Pancreas (tissue), 10 donors: ENCODE measurements at places on chromosomes 5 and 9. TPM values are rescaled to one million over a fixed set of nuclear protein-coding genes. Genes with fewer than 3 reads are reported as not detected.

Gene MORN5
- polyA plus RNA-seq, result 0.45 TPM

Gene SLCO6A1
- not detected for polyA plus RNA-seq

Gene BRINP1
- polyA plus RNA-seq, result 0.04 TPM

Gene C9orf153
- not detected for polyA plus RNA-seq

Gene SPATA31A5
- not detected for polyA plus RNA-seq
